Uterus (tissue), 4 donors: ENCODE measurements at places on chromosomes 16 and 17. TPM values are rescaled to one million over a fixed set of nuclear protein-coding genes. Genes with fewer than 3 reads are reported as not detected.

GRCh38 chr17:2704031-2704889, 7.3 kb downstream of the CLUH start:
- DNase-seq: peak; percentile 12

Gene ARL4D
- total RNA-seq: 29.4 TPM

DNA sequence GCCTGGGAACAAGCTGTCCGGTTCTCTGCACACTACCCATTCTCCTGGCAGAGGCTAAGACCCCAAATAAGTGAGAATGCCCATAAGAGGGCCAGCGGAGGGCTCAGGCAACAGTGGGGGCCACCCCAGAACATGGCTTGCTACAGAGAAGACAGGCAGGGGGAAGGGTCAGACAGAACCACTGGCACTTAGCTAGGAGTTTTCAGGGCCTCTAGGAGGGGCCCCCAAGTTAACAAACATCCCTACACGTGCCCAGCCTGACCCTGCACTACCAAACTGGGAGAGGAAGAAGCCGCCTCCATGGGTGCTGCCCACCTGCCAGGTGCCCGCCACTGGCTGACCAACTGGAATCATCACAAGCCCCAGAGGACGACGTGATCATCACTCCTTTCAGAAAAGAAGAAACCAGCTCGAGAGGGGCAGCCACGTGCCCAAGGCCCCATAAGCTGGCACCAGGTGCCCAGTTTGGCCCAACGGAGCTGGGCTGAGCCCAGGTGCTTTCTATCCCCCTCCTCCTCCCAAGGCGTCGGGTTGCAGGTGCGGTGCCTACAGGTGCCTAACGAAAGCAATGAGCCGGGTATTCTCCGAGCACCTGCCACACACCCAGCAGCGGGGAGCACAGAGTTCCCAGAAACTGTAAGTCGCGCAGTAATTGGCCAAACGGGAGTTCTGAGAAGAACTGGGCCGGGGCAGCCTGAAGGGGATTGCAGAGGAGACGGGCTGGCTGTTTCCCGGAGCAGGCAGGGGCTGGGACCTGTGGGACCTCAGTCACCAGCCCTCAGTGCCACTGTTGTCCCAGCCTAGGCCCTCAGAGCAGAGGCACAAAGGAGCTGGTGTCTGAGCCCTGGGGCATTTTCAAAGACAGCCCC, 13.2 kb downstream of the RPH3AL start:
- no peak for DNase-seq

DNA sequence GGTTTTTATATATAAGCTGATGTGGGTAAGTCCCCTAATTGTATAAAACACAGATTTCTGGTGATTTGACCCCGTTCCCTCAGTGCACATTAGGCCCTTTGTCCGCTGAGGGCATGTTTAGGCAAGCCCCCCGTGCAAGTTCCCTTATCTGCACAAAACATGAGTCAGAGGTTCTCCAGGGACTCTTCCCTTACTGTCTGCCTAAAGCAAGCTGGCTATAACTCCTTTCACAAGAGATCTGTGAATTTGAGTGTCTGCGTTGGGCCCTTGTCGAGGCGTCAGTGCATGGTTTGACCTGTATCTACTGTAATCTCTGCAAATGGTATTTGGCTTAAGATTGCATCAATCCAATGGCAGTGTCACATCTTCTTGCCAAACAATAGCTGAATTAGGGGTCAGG, 712.8 kb downstream of the CDH8 start:
- DNase-seq: no peak

- DNase-seq: no peak
Measured at GRCh38 chr17:13885953-13886889, 183.1 kb upstream of the COX10 start.

Gene KRTAP4-5
- total RNA-seq: not detected

- DNase-seq: no peak
Measured at GRCh38 chr16:56517206-56517605, 2.6 kb downstream of the BBS2 start.

DNA sequence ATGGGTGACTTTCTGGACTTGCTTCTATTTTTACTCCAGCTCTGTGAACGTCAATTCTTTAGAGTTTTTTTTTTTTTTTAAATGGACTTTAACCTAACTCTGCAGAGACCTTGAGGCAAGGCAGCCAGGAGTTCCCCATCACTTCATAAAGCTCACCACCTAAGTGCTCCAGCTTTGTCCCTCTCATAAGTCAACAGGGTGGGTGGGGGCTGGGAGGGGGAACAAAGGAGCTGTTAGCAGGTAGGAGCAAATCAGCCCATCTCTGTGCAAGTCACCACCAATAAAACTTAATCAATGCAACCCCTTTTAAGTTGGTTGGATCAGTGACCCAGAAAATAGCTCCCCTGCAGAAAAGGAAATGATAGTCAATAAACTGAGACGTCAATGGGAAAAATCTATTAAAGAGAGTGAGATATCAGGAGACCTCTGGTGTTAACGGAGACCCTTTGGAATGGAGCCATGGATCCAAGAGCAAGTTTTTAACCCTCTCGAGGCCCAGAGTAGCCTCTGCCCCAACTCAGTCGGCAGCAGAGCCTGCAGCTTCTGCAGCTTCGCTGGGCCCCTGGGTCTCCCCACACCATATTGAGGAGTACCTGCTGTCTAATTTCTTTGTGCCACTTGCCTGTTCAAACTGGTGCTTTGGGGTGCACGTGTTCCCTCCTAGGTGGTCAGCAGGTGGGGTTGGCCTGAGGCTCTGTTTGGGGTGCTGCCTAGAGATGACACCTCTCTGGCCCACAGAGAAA, 27.6 kb upstream of the ETV4 start:
- no peak for DNase-seq
